ENCODE measurements at places on chromosomes 5 and 9. TPM values are rescaled to one million over a fixed set of nuclear protein-coding genes. Genes with fewer than 3 reads are reported as not detected.

- no peak for DNase-seq
- H3K4me1 ChIP-seq = no peaks in the 10 kb centered on the region
- H3K4me3 ChIP-seq = no peak overlapping the region
- no peaks in the 10 kb centered on the region for H3K27me3 ChIP-seq
- H3K27ac ChIP-seq = no peak overlapping the region
- no peaks in the 10 kb centered on the region for H3K36me3 ChIP-seq
Observed at GRCh38 chr9:79829566-79830302, 258.0 kb downstream of the TLE4 start.

- H3K4me1 ChIP-seq = no peaks in the 10 kb centered on the region
- no peaks in the 10 kb centered on the region for H3K27me3 ChIP-seq
- no peaks in the 10 kb centered on the region for H3K36me3 ChIP-seq
- no peak for DNase-seq
Observed at GRCh38 chr5:96322217-96322616, 110.8 kb downstream of the PCSK1 start.

GRCh38 chr9:99399474-99399873 lies 177.4 kb downstream of the SEC61B start:
- H3K4me1 ChIP-seq = no peaks in the 10 kb centered on the region
- H3K4me3 ChIP-seq = no peak overlapping the region
- no peak for DNase-seq
- H3K36me3 ChIP-seq = no peaks in the 10 kb centered on the region
- no peaks in the 10 kb centered on the region for H3K27me3 ChIP-seq
- peak overlapping the region; percentile 4 for H3K27ac ChIP-seq

The PCDHB12 gene
- total RNA-seq = 2.5 TPM
